ENCODE measurements at places on chromosomes 4 and X. TPM values are rescaled to one million over a fixed set of nuclear protein-coding genes. Genes with fewer than 3 reads are reported as not detected.

PNMA6A gene
- 0.15 TPM for polyA plus RNA-seq

DNA sequence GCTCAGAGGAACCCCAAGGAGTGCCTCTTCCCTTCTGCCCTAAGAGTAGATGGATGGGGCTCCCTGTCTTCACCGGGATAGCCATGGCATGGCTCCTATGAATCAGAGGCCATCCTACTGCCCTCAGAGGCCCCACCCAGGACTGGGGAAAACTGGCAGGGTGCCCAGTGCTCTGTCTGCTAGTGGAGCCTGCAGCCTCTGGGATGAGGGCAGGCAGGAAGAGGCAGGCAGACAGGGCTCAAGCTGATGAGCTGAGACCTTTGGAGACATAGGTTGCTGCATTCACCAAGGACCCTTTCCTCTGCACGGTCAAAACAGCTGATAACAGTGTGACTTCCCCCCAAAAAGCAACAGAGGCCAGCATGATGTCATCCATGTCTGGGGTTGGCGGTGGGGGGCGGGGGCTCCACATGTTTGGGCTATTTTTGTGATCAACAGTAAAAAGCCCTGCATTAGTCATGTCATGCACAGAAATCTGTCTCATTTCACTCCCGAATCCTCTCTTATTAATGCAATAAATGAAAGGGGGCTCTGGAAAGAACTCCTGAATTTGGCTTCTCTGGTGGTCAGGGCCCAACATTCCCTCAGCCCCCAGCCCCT lies 207.6 kb upstream of the MAMLD1 start:
- DNase-seq = peak; percentile 10

GRCh38 chr4:140871368-140871767 lies 115.2 kb upstream of the TBC1D9 start:
- no peak for DNase-seq

GRCh38 chr4:71294301-71294700 lies 44.5 kb upstream of the SLC4A4 start:
- no peak for DNase-seq

- no peak for DNase-seq
These were observed 127.4 kb downstream of the FHDC1 start for GRCh38 chr4:153063490-153063889.

GRCh38 chr4:25406081-25406692 lies 29.1 kb downstream of the ANAPC4 start:
- DNase-seq = peak; percentile 1

DNA sequence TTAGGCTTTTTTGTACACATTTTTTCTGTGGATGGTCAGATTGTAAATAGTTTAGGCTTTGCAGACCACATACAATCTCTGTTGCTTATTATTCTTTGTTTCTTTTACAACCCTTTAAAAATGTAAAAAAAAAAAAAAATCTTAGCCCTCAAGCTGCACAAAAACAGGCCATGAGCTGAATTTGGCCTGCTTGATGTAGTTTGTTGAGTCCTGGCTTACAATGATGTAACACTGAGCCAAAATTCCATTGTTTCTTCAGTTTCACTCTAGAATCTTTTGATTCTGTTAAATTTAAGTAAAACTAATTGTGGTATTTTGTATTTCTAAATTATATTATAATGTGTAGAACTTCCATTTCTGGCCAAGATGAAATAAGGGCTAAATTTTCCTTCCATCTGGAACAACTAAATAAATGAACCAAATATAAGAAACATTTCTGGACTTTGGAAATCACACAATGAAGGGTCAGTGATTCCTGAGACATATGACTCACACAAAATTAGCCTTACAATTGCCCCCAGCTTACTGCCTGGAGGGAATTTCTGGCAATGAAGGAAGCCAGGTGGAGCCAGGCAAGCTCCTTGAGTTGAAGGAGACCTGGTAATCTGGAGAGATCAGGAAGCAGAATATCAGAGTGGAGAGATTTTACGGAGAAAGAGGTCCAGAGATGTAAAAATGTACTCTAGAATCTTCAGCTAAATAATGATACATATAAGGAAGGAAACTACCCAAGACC lies 29.8 kb downstream of the IQCM start:
- DNase-seq = no peak

GRCh38 chr4:37040816-37041215 lies 203.7 kb upstream of the NWD2 start:
- no peak for DNase-seq

GRCh38 chr4:121164291-121164690 lies at the start of gene TNIP3:
Gene TNIP3 (minus strand): TSS chr4:121164321. CDS start chr4:121164125, 196 bp downstream.
- no peak for DNase-seq

DNA sequence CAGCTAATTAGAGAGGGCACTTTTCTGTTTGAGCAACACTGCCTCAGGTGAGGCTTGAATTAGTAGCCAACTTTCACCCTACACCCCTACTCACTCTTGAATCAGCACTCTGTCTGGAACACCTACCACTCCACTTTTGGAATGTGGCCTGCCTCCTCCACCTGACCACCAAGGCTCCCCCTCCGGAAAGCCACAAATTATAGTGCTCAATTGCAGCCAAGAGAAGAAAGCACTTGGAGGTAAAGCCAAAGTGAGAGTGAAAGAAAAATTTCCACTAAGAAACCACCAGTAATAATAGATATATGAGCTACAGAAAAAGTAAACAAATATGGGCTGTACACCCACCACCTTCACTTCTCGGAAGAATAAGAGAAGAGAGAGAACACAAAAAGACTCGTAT lies 41.1 kb downstream of the PPP3CA start:
- no peak for DNase-seq

GRCh38 chrX:65811558-65812228 lies 144.2 kb downstream of the MSN start:
- DNase-seq = no peak
